ENCODE measurements at places on chromosomes 13 and 19.
A peak's percentile ranks its signal among the peaks of the same experiment; 100 is the strongest.

DNA sequence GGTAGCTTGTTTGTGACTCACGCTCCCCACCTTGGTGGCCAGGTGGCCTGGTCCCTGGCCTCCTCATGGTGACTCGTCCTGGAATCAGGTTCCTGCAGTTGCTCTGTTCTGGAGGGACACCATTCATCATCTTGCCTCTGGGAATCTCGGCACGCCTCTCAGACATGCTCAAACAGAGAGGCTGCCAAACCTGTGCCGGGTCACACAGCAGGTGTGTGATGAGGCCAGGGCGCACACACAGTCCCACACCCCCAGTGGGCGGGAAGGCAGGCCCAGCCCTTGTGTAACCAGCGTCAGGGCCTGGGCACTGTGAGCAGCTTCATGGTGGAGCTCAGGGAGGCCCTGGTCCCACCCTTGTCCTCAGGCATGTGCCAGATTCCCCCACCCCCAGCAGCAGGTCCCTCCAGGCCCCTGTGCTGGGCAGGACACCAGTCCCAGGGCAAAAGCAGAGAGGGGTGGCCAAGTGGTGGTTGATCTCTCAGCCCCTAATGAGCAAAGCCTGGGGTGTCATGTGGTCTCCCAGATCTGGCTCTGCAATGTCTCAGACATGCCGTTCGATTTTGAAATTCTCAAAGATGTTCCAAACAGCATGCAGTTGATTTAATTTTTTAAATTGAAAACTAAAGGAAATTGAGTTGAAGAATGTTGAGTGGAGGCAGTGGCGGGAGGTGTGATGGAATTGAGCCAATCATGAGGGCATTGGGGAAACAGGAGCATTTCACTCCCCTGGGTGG lies 12.1 kb downstream of the CEBPA start:
- no peak for DNase-seq

DNA sequence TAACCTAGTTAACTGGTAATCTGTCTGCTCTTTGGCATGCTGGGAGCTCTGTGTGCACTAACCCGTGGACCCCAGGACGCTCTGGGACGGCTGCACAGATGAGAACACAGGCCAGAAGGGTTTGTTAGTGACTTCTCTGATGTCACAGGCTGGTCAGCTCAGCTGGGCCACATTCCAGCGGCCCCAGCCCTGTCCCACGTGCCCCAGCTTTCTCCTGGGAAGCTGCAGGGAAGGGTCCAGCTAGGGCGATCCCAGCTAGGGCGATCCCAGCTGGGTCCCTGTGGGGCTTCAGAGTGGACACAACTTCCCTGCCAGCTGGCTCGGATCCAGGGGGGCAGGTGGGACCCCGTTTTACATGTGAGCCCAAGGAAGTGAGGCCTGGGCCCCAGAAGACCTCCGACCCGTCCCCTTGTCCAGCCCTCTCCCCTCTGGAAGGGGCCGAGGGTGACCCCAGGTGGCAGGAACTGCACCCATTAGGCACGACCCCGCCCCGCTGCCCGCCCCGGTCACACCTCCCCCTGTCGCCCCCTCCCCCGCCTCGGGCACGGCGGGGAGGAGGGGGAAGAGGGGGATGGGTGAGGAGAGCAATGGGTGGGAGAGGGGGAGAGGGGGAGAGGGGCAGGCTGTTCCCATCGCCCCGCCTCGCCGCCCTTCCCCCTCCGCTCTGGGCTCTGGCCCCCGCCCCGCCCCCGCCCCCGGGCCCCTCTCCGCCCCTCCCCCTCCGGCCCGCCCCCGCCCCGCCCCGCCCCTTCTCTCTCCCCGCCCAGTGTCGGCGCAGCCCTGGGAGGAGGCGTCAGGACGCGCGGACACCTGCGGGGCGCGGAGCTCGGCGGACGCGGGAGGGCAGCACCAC lies 75.2 kb upstream of the MCF2L start:
- no peak for DNase-seq

- DNase-seq = no peak
Measured at GRCh38 chr13:44373601-44374347, at the start of gene SERP2. Gene SERP2, plus strand, starts transcription at chr13:44373824. Its CDS starts 202 bp downstream, at chr13:44374026.

GRCh38 chr19:33194532-33194885 lies 379 bp downstream of the LRP3 start:
- no peak for DNase-seq

- no peak for DNase-seq
Measured at GRCh38 chr13:37457612-37458011, 141.0 kb downstream of the POSTN start.

- no peak for DNase-seq
Measured at GRCh38 chr13:39341251-39341650, 261.7 kb downstream of the LHFPL6 start.

DNA sequence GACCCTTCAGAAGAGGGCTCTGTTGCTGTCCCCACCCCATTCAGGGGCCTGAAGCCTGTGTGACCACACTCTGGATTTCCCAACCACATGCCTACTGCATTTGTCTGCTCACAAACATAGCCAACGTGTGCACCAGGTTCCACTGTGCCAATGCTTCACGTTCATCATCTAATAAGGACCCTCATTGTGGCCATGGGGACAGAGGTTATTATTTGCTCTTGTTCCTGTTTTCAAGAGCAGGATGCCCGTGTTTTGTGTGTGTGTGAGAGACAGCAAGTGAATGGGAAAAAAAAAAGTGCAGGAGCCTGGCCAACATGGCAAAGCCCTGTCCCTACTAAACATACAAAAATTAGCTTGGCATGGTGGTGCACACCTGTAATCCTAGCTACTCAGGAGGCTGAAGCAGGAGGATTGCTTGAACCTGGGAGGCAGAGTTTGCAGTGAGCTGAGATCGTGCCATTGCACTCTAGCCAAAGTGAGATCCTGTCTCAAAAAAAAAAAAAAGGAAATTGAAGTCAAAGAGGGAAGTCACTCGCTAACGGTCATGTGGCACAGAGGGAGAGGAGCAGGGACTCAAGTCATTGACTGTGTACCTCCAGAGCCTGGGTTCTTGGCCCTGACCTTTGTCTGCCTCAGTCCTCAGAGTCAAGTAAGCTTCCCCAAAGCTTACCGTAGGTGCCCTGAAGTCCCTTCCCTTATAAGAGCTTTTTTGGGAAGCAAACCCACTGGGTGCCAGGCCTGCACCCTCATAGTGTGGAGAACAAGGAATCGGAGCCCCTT lies 6.9 kb downstream of the B3GNT8 start:
- no peak for DNase-seq

DNA sequence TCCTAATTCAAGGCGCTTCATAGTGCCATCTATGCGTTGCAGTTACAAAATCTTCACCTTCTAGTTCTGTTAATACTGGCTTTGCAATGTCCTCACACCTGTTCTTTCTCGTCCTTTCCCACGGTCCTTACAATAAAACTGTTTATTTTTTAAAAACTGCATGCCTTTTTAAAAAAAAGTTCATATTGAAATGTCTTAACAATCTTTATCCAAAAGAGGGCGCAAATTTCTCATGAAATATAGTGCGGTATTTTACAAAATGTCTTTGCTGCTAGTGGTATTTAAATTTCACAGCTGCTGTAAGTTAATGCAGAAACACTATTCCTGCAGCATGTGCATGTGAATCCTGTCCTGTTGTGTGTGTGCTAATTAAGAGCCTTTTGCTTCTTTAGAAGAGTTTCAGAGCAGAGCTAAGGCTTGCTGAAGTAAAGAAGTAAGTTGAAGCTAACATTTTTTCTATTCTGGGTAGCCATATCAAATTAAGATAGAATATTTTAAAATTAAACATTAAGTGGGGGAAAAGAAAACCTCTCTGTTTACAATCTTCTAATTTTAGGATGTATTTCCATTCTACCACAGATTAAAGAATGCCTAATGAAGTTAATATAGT lies 15.8 kb upstream of the CLDN10 start:
- no peak for DNase-seq

GRCh38 chr13:66895780-66896179 lies 334.4 kb downstream of the PCDH9 start:
- no peak for DNase-seq

DNA sequence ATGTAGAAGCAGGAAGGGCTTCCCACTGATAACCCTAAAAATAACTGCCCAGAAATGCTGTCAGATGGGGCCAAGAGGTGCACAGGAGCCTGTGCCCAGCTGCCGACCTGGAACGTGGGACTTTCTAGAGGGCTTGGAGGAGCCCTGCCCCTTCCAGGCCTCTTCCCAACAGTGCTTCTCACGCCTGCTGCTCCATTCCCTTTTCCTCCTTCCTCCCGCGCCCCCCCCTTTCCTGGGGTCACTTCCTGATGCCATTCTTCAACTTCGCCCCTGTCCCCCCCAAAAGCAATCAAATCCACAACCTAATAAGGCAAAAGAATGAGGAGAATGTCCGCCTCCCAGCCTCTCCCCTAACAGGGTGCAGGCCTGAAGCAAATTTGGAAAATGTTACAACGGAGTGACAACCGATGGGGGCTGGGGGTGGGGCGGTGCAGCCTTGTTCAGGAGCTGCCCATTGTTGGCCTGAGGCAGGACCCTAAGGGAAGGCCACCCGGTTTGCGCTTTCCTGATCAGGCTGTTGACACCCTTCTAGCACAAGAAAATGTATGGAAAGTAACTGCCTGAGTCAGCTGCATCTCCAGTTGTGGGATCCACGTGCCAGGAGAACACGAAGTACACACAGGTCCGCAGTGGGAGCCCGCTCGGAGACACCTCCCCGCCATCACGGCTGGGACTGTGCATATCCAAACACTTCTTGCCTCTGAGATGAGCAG lies 18.7 kb downstream of the ACTN4 start:
- no peak for DNase-seq

DNA sequence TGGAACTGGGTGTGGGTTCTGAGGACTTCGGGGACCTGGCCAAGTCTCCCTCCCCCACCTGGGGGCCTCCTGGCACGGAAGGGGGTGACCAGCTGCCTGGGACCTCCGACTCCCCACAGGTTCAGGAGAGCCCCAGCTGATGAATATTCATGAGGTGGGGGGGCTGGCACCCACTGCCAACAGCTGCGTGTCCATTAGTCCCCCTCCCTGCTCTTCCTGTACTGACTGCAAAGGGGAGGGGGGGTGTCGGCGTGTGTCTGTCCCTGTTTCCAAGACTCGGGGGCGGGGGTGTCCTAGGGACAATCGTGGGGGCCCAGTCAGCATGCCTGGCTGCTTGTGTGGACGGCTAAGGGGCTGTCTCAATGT lies 10.6 kb upstream of the NFIX start:
- DNase-seq = no peak

GRCh38 chr13:31236211-31236786 lies 36.5 kb downstream of the B3GLCT start:
- no peak for DNase-seq

DNA sequence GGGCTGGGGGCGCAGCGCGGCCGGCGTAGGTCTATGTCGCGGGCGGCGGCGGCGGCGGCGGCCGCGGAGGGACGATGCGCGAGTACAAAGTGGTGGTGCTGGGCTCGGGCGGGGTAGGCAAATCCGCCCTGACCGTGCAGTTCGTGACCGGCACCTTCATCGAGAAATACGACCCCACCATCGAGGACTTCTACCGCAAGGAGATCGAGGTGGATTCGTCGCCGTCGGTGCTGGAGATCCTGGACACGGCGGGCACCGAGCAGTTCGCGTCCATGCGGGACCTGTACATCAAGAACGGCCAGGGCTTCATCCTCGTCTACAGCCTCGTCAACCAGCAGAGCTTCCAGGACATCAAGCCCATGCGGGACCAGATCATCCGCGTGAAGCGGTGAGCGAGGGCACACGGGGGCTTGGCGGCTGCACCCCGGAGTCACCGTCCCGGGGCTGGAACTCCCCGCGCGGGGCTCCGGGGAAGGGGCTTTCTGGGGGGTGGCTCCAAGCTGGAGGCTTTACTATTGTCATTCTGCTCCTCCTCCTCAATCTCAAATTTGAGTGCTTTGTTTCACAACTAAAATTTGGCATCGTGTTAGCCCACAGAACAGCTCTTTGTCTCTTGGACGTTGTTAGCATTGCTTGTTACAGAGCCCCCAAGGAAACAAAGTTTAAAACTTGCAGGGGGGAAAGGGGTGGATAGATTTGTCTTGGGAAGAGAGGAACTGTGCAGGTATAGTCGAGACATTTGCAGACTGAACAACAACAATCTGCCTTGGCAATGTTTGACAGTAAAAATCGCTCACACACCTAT lies 630 bp downstream of the RAP2A start:
- DNase-seq = peak; percentile 20

DNA sequence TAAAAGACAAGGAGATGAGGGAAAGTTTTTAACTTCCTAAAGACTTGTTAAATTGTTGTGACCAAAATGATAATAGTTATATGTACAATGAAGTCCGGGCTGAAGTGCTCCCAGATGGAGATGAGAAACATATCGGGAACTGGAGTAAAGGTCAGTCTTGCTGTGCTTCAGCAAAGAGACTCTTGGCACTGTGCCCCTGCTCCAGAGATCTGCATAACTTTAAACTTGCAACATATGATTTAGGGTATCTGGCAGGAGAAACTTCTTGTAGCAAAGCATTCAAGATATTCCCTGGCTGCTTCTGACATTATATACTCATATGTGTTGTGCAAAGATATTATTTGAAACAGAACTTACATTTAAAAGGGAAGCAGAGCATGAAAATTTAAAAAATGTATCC lies 786.6 kb upstream of the SLITRK6 start:
- no peak for DNase-seq

DNA sequence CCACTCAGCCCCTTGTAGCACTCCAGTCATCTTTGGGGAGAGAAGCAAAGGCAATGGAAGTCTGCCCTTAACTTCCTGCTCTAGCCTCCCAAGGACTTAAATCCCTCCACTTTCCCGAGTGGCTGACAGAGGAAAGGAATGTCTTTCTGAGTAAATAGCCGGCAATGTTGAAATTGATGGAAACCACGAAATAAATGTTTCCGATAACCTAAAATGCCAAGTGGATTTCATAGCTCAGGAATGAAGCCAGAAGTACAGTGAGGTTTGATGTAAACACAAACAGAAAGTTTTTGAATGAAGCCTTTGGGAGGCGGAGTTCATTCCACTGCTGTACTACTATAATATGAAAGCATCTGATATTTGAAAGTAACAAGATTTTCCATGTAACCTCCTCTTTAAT lies 14.0 kb upstream of the TBC1D4 start:
- no peak for DNase-seq

DNA sequence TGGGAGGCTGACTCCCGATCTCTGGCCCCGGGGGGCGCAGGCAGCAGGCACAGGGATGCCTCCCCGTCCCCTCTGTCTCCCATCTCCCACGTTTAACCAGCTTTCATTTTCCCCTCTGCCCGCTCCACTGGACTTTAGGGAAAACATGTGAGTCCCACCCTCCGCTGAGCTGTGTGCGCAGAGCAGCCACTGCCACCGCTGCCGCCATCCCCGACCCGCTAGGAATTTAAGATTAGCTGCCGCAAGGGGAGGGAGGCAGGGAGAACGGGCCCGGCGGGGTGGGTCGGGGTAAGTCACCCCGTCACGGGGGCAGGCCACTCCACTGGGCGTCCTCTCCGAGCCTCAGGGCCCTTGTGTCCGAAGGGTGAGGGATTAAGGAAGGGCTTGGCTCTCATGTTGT lies 15.5 kb downstream of the KCNN1 start:
- DNase-seq = no peak

GRCh38 chr13:25846222-25846984 lies 205.4 kb downstream of the SHISA2 start:
- no peak for DNase-seq

DNA sequence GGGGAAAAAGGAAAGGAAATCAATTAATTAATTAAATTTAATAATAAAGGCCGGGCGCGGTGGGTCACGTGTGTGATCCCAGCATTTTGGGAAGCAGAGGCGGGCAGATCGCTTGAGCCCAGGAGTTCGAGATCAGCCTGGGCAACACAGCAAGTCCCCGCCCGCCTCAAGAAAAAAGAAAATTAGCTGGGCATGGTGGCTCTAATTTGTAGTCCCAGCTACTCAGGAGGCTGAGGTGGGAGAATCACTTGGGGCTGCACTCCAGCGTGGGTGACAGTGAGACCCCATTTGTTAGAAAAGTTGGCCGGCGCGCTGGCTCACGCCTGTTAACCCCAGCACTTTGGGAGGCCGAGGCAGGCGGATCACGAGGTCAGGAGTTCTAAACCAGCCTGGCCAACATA lies 733 bp upstream of the CD320 start:
- no peak for DNase-seq

GRCh38 chr19:29694669-29695627 lies 20.1 kb downstream of the C19orf12 start:
- DNase-seq = peak; percentile 62

All from stimulated activated CD4-positive, alpha-beta T cell treated with anti-CD3 and anti-CD28 coated beads, Interleukin-15, amount 100 ng/mL, for 1 hour (primary cell).